ENCODE measurements at places on chromosomes 2 and 18.
A peak's percentile ranks its signal among the peaks of the same experiment; 100 is the strongest.

- no peak for DNase-seq
Measured at GRCh38 chr2:191777351-191777750, 69.5 kb downstream of the CAVIN2 start.

DNA sequence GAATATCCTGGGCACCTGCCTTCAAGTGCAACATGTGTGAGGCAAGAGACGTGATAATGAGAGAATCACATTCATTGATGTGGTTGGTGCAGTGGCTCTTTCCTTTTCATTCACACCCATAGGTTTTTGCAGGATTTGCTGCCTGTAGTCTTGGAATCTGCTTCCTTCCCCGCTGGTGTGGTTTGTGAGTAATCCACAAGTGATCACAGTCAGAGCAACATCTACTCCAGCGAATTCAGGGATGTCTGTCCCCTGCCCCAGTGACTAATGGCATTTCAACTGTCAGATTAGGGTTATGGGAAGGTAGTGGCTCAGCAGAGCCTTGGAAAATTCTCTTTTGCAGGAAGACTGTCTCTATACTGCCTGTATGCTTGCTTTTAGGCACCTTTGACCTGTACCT lies 225.5 kb upstream of the RBMS1 start:
- peak; percentile 14 for DNase-seq

DNA sequence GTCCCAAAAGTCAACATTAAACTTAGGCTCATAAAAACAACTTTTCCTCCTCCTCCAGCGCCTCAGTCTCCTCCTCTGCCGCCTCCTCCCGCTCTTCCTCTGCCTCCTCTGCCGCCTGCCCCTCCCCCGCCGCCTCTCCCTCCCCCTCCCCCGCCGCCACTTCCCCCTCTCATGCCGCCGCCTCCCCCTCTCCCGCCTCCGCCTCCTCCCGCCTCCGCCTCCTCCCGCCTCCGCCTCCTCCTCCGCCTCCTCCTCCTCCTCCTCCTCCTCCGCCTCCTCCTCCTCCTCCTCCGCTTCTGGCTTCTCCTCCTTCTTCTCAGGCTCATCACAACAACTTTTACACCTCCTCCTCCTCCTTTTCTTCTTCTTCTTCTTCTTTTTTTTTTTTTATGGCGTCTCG lies 599.9 kb downstream of the TMEM182 start:
- no peak for DNase-seq

- no peak for DNase-seq
Measured at GRCh38 chr2:61158356-61158955, 3.5 kb upstream of the C2orf74 start.

DNA sequence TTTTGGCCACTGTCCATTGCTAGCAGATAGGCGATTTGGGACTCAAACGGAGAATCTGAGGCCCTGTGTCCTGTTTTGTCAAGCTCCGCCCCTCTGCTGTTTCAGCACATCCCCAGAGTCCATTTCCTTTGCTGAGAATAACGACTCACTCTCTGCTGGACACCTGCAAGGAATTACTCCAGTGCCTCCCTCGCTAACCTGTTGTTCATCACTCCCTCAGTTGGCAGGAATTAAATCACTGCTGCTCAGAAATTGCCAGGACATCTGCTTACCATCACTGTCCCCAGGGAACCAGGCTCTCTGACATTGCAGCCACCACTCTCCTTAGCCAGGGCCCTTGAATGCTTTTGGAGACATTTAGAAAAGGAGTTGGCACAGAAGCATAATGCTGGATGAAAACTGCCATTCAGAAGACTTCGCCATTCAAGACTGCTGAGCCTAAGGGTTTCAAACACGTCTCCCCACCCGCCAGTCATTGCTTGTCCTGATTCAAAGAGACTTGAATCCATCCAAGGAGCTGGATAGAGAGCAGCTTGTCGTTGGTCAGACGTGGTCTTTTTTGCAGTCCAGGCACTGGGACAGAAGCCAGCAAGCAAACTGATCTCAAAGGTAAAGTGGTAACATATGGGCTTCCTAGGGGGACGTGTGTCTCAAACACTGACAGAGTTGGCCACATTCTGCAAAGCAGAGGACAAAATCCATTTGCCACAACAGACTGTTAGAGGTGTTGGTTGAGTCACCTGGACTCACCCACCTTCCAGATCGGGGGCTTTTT lies 155.3 kb downstream of the UXS1 start:
- DNase-seq = no peak

- DNase-seq = peak; percentile 14
Measured at GRCh38 chr2:206083602-206084438, 2.2 kb downstream of the INO80D start.

GRCh38 chr2:118177884-118178283 lies 89.6 kb downstream of the INSIG2 start:
- no peak for DNase-seq
